ENCODE measurements at places on chromosomes 2 and 18.

DNA sequence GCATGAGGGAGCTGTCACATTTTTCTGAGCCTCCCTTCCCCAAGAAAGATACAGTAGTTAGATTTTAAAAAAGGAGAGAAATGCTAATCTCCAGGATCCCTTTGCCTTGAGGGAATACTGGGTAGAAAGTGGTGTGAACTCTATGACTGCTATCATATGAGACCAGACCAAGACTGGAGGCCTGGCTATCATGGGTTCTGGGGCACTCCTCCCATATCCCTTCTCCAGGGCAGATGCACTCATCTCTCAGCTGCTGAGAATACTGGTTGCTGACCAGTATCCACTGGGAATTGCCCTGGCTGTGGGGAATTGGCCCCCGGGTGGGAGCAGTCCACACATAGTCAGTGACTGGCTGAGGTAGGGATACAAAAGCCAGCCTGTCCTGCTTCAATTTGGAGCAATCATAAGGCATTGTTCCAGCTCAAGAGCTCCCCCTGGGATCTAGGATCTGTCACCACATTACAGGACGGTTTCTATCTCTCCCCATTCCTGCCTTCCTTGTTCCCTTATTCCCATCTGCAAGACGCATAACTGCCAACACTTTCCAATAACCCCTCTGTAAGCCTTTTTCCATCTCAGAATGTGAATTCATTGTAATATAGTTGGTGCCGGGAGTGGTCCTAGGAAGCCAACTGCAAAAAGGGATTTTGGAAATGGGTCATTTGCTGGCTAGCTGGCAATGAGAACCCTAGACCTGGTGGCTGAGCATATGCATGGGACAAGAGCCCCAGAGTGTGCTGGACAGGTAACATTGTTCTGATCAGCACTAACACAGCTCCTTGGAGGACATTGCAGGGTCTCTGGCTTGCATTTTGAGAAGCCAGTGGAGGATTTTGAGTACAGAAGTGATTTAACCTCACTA is 35.4 kb upstream of the REEP1 start:
- DNase-seq, result no peak

DNA sequence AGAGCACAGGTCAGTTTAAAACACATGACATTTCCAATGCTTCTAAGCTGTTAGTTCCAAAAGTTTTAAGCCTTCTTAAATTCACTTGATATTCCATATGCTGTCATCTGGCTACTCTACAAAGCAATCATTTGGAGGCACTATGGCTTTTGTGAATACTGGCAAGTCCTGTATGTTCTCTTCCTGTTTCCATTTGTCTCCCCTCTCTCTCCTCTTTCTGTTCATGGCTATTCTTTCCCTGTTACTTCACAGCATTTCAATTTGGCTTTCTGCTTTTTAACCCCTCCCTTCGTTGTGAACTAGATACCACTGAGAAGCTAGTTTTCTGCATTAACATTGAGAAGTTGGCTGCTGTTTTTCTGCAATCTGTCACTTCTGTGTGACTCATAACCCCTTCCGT is 1337.2 kb upstream of the CELF4 start:
- no peak for DNase-seq

DNA sequence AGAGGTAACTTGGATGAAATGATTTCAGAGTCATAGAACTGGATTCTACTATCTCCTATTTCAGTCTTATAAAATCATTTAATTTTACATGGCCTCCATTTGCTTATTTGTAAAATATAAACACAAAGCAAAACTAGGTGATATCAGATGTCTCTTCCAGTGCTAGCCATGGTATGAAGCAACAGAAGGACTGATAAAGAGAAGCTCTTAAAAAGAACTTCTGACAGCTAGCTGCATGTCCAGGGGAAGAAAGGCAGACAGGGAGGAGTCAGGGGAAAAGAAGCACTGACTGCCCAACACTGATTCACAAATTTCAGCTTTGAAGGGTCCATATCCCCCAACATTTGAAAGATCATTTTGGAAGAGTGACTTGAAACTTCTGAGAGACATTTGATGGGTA is 6.4 kb downstream of the SLC8A1 start:
- no peak for DNase-seq

GRCh38 chr2:29786361-29786760 is 135.0 kb downstream of the ALK start:
- no peak for DNase-seq

DNA sequence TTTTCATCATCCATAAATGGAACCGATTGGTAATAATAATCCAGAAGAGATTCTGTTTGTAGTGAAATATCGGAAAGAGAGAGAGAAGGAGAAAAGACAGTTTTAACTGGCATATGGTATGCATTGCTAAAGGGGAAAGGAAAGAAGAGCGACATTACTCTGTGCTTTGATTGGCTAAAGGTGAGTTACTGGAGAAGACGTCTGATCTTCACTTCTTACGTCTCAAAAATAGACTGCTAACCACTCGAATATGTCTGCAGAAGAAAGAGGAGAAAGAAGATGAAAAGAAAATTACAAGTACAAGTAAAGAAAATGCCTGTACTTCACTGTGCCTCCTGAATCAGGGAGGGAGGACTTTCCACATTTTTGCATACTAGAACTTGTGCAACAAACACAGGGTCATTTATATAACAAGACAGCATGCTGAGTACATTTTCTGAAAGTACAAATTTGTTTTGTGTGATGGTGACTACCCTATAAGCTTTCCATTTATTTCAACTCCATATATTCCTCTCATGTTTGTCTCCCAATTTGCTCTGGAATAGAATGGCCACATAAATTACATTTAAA is 787.2 kb downstream of the RNF144A start:
- no peak for DNase-seq

GRCh38 chr2:232530626-232531260 is 4.8 kb downstream of the CHRND start:
- DNase-seq, result no peak

DNA sequence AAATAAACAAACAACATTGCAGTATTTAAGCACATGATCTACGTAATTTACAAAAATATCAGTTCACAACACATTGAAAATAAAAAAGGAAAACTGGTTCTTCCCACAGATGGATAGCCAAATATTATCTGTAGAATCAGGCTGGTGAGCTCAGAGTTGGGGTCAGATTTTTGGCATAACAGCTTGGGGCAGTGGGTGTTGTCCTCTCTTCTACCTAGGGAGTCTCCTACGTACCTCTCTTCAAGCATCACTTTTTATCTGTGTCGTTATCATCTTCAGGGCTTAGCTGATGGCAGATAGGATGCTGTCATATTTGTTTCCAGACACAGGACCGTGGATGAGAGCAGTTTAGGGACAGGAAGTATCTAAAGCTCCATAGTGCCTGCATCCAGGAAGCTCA is 46.2 kb downstream of the EMILIN2 start:
- no peak for DNase-seq

DNA sequence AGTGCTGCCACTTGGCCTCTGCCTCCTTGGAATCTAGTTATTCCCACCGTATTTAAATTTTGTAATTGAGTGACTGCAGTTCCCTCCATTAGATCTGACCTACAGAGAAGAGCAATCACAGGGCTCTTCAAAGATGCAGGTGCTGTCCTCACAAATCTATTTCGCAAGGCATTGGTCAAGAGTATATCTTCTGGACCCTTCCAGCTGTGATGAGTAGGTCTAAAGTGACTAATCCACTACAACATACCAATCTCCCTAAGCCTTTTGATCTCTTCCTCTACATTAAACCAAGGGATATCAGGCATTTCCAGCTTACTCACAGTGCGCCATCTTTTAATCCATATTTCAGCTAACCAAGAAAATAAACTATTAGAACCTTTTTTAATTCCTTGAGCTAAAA is 65.1 kb upstream of the COL3A1 start:
- no peak for DNase-seq

DNA sequence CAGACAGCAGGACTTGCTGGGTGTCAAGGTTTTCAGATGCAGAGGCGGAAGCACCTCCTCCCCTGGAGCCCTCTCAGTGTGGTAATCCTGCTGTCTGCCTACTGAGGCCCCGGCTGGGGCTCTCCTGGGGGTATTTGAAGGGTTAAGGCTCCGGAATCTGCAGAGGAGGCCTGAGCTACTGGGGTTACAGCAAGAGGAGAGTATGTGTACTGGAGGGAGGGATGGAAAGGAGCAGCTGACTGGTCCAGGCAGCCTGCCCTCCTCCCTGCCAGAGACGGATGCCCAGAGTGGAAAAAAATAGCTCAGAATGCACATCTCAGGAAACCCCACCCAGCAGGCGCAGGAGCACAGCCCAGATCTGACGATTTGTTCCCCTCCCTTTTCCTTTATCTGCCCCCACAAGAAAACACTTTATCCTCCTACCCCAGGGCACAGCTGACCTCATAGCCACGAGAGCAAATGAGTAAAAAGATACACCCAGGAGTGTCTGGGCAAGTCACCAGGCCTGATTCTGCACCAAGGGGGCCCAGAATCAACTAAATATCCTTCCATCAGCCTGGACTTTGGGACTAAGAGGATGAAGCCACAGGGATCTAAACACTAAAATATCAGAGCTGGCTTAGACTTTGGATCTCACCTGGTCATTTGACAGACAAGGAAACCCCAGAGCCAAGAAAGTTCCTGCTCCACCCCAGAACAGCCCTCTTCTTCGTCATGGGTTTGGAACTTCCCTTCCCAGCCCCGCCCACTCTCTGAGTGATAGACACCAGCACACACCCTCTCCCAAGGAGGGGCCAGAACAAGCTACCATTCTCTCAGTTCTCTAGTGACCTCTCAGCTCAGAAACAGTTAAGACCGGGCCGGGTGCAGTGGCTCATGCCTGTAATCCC is 5.5 kb downstream of the TMBIM1 start:
- peak; percentile 84 for DNase-seq

GRCh38 chr2:120316528-120317179 is 29.3 kb upstream of the INHBB start:
- no peak for DNase-seq

DNA sequence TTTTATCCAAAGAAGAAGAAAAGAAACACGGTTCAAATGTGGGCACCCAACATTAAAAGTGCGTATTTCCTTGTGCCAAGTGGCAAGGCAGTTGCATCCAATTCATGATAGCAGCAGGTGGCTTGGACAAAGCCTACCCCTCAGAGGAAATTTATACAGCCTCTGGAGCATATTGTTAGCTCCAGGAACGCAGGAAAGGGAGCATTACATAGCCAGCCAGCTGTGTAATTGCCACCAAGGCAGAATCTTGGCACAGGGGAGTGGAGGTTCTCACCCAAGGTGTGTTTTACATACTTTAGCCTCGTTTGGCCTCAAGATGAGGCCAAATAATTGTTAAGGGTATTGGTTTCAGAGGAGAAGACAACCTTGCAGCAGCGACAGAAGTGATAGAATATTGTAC is 526.9 kb downstream of the TMEM182 start:
- no peak for DNase-seq

- DNase-seq, result no peak
These were observed 10.7 kb upstream of the DSG3 start for GRCh38 chr18:31436825-31437224.

GRCh38 chr2:70480468-70480867 is 73.2 kb downstream of the TGFA start:
- DNase-seq, result no peak

GRCh38 chr2:231900486-231900942 is 25.7 kb downstream of the NPPC start:
- peak; percentile 85 for DNase-seq

DNA sequence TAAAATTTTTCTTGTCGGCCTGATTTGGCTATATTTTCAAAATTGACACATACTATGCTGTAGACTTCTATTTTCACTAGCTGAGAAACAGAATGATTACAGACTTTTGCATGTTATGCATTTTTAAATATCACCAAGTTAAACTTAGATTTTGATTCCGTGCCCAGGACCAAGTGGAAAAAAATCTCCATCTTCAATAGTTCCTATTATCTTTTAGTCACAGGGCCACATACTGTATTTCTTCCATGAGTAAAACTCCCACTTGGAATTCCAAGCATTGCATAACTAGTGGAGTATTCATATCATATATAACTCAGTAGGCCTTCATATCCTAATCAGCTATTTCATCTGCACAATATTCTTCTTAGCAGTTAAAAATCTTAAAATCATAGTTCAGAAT is 470.9 kb downstream of the ARHGAP15 start:
- no peak for DNase-seq

- no peak for DNase-seq
These were observed 119.6 kb upstream of the BOD1L2 start for GRCh38 chr18:57027190-57027708.

DNA sequence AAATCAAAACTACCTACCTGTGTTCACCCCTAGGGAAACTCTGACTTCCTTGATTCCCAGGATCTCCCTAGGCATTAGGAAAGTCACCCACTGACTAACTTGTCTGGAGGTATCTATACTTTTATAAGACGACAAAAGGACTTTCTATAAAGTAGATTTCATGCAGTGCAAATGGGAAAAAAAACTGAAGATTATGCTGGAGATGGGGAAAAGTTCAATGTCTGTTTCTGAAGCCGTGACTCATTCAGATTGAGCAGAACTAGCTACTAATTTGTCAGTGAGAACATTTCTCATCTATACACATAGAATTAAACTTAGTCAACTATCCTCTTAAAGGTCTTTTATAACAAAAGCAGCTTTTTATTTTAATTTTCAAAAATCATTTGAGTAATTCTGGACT is 6.0 kb downstream of the SEPTIN10 start:
- no peak for DNase-seq

GRCh38 chr2:143732871-143733270 is 603.7 kb downstream of the ARHGAP15 start:
- no peak for DNase-seq

GRCh38 chr18:63063171-63063570 is 256.4 kb downstream of the BCL2 start:
- no peak for DNase-seq

GRCh38 chr2:174692256-174692919 is 71.9 kb downstream of the CHRNA1 start:
- DNase-seq, result no peak

DNA sequence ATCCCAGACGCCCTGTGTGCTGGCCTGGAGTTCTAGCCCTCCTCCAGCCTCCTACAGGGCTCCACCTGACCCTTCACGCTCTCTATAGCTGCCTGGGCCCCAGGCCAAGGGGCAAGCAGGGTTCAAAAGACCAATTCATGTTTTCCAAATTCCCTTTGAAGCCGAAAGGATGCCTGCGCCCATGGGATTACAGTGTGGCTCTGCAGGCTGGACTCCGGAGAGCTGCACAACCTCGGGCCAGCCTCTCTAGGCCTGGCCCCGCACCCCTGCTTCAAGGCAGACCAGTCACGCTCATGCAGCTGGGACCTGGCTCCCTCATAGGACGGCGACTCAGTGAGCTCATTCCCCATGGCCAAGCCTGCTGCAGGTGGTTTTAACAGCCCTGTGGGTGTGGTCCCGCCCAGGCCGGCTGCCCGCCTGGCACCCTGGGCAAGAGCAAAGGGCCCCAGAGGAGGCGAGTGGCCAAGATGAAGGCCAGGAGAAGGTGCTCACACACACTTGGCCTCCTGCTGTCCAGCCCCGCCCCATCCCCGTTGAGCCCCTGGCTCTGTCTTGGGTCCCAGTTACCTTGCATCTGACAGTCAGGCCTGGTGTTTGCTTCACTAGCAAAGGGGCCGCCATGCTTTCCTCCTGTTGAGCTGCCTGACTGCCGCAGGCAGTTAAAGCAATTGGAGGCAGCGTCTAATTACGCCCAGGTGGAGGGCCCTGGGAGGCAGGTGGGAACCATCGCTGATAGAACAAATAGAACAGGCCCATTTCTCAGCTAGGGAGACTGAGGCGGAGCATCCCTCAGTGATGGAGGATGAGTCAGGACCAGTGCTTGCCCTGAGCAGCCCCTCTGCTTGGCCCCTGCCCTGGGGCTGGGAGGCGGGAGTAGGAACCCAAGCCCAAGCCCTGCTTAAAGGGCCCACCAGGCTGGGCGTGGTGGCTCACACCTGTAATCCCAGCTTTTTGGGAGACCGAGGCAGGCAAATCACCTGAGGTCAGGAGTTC is 56.9 kb downstream of the SMAD7 start:
- no peak for DNase-seq

- DNase-seq, result no peak
These were observed 70.4 kb downstream of the FECH start for GRCh38 chr18:57516056-57516455.
